ENCODE measurements at places on chromosomes 5 and 9.

DNA sequence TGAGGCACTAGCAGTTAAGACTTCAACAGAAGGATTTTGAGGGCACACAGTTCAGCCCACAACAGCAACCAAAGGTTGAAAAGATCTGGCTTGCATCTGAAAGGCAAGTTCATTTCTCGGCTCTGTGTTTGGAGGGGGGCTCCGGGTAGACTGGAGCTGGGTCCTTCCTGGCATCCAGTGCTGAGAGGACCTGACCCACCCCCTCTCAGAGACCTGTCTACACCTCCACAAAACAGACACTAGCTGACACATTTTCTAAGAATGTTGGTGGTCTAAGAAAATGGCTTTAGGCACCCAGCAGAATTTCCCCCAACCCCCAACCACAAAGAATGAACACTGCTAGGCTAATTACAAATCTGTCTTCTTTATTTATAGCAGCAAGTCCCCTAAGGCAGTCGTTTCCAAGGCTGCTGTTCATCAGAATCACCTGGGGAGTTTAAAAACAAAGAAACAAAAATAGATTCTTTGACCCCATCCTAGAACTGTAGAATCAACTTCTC is 6.2 kb upstream of the PTCH1 start:
- DNase-seq, result no peak

- DNase-seq, result no peak
These were observed 687.0 kb upstream of the FTMT start for GRCh38 chr5:121164632-121165031.

GRCh38 chr5:146337264-146337904 is 1.3 kb upstream of the POU4F3 start:
- no peak for DNase-seq

- no peak for DNase-seq
These were observed 52.4 kb upstream of the TRIO start for GRCh38 chr5:14090755-14091154.

GRCh38 chr9:132005899-132006298 is 73.8 kb downstream of the MED27 start:
- no peak for DNase-seq

GRCh38 chr5:10719965-10720364 is 41.1 kb downstream of the DAP start:
- DNase-seq, result peak; percentile 81

DNA sequence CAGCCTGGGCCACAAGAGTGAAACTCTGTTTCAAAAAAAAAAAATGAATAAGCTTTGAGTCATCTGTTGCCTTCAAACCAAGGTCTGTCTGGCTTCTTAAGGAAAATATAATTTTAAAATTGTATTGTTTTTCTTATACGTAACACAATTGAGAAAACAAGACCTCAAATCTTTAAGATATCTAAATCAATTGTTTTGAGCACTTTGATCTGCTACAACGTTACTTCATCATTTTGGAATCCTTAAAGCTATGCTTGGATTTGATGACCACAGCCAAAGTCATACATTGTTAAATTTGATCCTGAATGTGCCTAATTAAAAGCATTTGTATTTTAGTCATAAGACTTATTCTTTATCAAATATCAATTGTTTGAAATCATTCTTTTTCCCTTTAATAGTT is 37.7 kb upstream of the VCAN start:
- no peak for DNase-seq

DNA sequence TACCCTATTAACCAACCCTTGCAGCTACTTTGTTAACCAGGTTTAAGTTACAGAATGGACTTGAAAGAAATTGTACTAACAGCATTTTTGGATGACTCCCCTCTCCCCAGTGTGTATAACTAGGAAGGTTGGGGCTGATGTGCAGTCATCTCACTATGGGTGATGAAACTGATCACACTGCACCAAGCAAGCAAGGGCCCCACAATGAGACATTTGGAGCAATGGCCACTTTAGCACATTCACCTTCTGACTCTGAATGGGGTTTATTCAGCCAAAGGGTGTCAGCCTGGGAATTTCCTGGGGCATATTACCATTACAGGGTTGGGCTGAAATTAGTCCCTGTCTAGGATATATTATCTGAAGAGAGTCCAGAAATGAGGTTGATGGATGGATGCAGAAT is 18.7 kb upstream of the CYFIP2 start:
- no peak for DNase-seq

GRCh38 chr5:99449786-99450185 is 521.0 kb upstream of the CHD1 start:
- DNase-seq, result no peak

- DNase-seq, result peak; percentile 73
These were observed 35.1 kb downstream of the NDST1 start for GRCh38 chr5:150542933-150543445.

DNA sequence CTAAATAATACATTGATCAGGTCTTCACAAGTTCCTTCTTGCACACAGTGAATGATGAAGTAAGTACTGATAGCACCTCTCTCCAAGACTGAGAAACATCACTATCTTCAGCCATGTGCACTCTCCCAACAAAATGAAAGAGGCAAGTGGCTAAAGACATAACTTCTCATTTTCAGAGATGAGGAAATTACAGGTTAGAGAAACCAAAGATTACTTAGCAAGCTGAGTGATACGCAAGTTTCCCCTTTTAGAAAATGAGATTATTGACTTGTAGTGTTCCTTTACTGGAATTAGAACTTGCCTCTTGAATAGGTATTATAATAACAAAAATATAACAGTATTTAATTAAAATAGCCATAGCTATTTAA is 21.6 kb downstream of the CEMIP2 start:
- no peak for DNase-seq

GRCh38 chr5:41465493-41466171 is 44.8 kb downstream of the PLCXD3 start:
- DNase-seq, result no peak

DNA sequence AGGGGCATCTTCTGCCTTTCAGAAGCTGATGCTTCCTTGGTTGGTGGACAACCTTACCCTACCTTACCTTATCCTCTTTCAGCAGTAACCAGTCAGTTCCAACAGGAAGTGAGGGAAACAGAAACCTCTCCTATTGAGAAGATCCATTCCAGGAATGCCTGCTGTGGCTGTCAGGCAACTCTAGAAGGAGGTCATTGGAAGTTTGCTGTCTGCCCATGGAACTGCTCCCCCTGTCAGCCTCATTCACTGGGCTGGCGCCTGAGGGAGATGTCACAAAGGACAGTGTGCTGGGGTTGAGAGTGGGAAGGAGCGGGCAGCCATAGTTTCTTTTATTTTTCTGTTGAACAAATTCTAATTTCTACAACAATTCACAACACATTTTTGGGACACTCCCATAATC is 54.7 kb downstream of the IRX1 start:
- DNase-seq, result no peak

DNA sequence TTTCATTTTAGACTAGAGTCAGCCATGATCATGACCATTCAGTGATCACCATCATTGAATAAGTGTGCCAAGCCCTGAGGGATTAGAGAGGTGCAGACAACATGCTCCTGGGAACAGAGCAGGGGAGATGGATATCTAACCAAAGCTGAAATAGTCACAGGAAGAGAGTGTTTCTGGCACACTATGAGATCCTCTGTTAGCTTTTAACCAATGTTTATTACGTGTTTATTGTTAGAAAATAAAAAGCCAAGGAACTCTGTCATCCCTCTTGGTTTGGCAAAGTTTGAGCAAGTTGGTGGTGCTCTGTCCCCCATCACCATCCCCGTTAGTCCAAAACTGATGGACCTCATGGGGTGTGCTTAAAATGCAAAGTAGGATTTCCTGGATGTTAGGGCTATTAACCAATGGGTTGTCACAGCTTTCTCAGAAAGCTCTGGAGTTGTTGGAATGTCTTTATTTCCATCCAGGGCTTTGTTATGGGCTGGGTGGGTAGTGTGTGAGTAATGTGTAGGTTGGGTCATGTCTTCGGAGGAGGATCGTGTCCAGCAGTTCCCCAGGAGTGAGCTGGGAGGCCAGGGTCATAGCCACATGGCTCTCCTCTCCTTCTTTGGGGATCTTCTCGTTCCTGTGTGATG is 34.9 kb downstream of the SLC28A3 start:
- no peak for DNase-seq

GRCh38 chr5:170632266-170632984 is 128.6 kb downstream of the KCNIP1 start:
- DNase-seq, result peak; percentile 21

GRCh38 chr5:148387325-148387724 is 3.6 kb downstream of the FBXO38 start:
- peak; percentile 41 for DNase-seq

GRCh38 chr9:114913656-114914055 is 16.7 kb downstream of the TNFSF8 start:
- DNase-seq, result no peak

- DNase-seq, result no peak
These were observed 11.6 kb downstream of the LHX3 start for GRCh38 chr9:136193127-136193890.

- no peak for DNase-seq
These were observed 380 bp downstream of the OR1J1 start for GRCh38 chr9:122477346-122477745.

GRCh38 chr5:171574376-171574775 is 154.9 kb downstream of the FGF18 start:
- no peak for DNase-seq
